ENCODE measurements at places on chromosomes 16 and 17.

GRCh38 chr16:83215406-83216001 lies 588.7 kb downstream of the CDH13 start:
- no peak for DNase-seq

GRCh38 chr16:16083421-16084156 lies 134.2 kb downstream of the ABCC1 start:
- DNase-seq = no peak

DNA sequence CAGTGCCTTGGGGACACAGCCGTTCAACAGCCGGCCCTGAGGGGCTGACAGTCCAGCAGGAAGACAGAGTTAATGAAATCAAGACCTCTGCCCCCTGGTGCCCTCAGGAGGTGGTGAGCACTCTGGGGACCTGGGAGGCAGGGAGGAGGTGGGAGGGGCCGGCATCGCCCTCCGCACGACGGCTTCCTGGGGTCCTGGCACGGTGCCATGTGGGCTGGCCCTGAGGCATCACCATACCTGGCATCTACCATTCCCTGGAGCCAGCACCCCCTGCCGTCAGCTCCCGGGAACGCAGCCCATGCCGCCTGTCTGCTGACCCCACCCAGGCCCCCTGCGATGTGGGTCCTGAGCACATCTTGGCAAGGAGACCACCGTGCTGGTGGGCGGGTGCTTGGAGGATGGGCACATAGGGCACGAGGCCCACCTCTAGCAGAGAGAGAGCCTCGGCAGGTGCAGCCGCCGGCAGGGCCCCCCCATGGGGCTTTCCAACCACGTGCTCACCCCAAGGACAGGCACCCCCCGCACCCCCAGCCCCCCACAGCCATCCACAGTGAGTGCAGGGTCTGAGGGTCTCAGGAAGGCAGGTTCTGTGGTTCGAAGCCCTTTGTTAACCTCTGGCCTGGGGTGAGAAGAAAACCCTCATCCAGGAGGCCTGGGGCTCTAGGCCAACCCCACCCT lies 52.5 kb downstream of the ZFPM1 start:
- peak; percentile 29 for DNase-seq

DNA sequence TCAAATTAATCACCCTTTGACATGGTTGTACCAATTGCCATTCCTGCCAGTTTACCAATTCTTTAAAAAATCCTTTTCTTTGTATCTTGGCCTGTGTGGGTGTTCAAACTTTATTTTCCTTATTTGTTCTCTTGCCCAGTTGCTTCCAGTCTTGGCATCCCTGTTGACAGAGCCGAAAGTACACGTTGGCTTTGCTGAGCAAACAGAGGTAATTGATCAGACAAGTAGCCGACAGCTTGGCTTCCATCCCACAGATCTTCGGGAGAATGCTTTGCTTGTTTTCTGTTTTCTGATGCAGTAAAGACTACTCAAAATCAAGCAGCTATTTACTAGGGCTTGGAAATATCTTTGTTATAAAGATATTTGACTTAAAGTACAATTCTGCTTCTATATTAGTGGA lies 506.8 kb upstream of the SALL1 start:
- DNase-seq = no peak

- DNase-seq = no peak
These were observed 44.9 kb downstream of the CDRT4 start for GRCh38 chr17:15422392-15422965.

DNA sequence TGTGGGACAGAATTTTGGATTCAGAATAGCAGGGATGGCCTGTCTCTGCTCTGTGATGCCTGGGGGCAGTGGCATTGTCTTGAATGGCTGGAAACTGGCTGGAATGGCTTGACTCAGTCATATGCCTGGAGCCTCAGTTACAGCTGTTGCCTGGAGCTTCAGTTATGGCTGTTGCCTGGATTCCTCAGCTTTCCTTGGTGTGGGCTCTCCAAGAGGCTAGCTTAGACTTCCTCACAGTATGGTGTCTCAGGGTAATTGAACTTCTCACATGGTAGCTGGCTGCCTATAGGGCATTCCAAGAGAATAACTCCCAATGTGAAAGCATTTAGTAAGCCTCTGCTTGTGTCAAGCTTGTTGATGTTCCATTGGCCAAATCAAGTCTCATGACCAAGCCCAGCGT lies 21.1 kb downstream of the KRT23 start:
- DNase-seq = no peak

- peak; percentile 42 for DNase-seq
These were observed 103.0 kb downstream of the RAB11FIP4 start for GRCh38 chr17:31494259-31495021.

GRCh38 chr17:512926-513325 lies 160.3 kb upstream of the RPH3AL start:
- DNase-seq = no peak

- DNase-seq = no peak
These were observed 69.4 kb downstream of the MRC2 start for GRCh38 chr17:62696726-62697490.

DNA sequence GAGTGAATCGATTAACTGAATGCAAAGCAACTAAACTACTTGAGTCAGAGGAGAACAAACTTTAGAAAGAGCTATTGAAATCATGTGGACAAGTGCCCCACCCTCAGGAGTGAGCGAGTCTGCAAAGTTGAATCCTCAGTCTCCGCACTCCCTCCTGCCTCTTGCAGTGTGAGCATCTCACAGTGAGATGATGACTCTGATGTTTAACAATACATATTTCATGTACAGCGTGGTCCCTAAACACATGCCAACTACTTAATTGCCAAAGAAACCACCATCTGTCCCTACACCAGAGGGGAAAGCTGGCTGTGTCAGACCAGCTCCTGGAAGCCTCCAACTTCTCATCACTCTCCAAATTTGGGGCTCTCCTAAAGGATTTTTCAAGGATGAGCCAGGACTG lies 31.2 kb downstream of the PIMREG start:
- DNase-seq = no peak

DNA sequence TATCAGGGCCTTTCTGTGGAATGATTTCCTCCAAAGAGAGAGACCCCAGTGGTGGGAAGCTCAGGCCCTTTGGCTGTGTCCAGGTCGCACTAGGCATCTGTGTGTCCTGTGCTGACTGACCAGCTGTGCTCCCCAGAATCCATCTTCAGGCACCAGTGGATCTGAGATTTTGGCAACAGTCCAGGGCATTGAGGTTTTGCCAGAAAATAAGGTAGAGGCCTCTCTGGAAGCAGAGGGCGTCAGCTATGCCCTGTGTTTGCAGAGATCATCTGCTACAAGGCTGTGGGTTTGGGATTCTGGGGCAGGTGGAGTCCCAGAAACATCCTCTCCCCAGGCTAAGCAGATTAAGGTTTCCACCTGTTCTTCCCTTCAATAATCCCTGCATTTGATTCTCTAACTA lies 57.5 kb upstream of the TOB1 start:
- DNase-seq = no peak

DNA sequence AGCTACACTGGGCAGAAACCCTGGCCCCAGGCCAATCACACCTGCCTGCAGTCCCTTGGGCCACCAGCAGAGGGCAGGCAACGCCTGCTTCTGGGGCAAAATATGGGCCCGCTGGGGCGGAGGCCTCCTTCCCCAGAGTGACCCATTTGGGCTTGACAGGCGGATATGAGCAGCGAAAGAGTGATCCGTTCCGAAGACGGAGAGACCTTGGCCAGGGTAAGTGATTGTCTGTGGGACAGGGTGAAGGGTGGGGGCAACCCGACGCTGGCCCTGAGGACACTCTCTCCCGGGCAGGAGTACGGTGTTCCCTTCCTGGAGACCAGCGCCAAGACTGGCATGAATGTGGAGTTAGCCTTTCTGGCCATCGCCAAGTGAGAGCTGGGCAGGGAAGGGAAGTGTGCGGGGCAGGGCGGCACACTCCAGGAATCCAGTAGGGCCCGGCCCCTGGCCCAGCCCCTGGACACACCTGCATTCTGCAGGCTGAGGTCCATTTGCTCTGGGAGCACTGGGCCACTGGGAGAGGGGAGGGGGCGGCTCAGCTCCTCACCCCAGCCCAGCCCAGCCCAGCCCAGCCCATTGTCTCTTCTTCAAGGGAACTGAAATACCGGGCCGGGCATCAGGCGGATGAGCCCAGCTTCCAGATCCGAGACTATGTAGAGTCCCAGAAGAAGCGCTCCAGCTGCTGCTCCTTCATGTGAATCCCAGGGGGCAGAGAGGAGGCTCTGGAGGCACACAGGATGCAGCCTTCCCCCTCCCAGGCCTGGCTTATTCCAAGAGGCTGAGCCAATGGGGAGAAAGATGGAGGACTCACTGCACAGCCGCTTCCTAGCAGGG lies 3.5 kb upstream of the NHERF1 start:
- peak; percentile 82 for DNase-seq

DNA sequence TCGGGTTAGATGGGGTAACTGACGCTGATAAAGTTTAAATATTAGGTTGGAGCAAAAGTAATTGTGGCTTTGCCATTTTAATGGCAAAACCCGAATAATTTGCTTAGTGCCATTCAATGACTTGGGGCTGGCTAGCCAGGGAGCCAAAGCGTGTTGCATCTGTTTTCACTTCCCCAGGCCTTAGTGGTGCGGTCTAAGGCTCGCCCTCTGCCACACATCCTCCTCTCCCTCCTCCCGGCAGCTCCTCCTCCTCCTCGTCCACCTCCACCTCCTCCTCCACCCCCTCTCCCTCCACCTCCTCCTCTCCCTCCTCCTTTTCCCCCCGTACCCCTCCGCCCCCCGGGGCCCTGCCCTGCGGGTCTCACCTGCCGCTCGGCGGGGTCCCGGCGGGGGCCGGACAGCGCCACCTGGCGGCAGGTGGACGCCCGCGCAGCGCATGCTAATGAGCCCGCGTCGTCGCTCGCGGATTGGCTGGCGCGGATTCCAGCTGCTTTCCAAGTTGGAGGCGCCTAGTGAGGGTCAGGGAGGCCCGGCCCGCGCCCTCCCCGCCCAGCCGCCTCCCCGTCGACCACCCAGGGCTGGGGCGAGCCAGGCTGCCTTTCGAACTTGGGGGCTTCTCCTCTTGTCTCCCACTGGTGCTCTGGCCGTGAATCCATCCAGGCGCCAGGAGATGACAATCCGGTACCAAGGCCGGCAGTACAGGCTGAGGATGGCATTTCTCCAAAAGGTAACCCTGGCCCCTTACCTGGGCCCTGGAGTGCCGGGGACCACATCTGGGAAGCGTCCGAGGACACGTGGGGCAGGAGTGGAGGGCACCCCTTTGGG lies 36.6 kb upstream of the RGS9 start:
- DNase-seq = peak; percentile 76

- no peak for DNase-seq
These were observed 15.4 kb downstream of the ABCA10 start for GRCh38 chr17:69213059-69213813.
